Ecto neural progenitor cell (in vitro differentiated cells): ENCODE measurements at places on chromosomes 1 and 21.

DNA sequence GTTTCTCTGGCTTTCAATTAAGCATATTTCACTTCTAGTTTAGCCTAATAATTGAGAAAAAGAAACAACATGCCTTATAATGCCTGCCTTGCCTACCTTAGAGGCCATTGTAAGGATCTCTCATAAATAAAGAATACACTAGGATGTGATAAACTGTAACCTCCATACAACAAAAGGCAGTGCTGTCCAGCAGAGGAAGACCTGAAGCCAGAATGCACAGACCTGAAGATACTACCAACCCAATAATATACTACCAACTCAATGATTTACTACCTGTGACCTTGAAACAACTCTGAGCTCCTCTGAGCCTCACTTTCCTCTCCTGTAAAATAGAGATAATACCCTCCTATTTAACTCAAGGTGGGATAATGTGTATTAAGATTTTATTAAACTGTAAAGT, 361.3 kb downstream of the TTLL7 start:
- no peak for DNase-seq

DNA sequence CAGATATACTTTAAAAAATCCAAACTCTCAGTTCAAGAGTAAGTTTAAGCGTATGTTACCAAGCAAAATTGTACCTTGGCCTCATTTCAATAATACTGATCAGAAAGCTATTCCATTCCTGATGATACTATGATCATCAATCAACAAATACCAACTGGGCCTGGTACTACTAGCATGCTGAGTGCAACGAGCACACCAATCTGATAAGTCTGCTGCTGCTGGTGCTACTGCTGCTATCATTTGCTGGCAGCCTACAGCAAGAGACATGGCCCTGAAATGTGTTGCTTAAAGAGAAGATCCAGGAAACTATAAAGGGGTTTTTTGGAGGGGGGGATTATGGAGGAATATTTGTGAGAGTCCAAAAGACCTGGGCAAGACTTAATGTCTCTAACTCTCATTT, 39.7 kb downstream of the NME7 start:
- no peak for DNase-seq

- no peak for DNase-seq
Measured at GRCh38 chr1:210340311-210340710, 11.6 kb downstream of the HHAT start.

DNA sequence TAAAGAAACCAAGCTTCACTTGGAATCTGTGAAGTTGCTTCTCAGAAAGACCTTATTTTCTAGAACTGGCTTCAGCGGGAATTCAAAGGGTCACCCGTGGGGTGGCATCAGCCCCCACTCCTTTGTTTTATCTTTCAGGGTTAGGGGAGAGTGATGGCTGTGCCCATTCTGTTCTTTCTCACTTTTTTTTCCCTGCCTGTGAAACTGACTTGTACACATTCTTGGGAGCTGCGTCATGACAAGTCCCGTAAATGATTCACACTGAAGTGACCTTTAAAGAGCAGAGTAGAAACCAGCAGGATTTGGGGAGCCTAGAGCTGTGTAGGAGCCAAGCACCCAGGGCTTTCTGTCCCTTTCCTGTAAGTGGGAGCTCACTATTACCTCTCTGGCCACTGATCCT, 43.8 kb downstream of the SLC44A3 start:
- DNase-seq = no peak

DNA sequence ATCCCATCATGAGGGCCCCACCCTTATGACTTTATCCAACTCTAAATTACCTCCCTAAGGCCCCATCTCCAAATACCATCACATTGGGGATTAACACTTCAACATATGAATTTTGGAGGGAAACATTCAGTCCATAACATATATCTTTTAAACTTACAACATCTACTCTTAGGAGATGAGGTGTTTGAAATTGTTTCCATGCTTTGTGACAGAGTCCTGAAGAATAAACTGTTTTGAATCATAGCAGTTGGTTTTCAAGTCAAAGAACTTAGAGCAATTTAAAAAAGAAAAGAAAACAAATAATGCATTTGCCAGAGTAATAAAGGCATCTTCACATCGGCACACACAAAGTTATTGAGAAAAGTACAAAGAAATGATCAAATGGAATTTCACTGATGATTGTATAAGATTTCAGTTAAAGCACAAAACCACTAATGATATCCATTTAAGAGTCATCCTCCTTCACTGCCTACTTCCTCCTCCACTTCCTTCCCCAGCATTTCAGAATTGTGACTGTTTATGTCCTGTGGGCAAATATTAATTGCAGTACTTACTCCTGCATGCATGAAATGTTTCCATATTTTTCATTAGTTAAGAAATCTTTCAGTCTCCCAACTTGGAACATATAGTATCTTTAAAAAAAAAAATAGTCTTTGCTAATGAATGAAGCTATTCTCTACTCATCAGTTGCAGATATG, 202.0 kb downstream of the LRRC40 start:
- no peak for DNase-seq

- DNase-seq = no peak
Measured at GRCh38 chr1:26545969-26546323, 16.4 kb downstream of the RPS6KA1 start.

DNA sequence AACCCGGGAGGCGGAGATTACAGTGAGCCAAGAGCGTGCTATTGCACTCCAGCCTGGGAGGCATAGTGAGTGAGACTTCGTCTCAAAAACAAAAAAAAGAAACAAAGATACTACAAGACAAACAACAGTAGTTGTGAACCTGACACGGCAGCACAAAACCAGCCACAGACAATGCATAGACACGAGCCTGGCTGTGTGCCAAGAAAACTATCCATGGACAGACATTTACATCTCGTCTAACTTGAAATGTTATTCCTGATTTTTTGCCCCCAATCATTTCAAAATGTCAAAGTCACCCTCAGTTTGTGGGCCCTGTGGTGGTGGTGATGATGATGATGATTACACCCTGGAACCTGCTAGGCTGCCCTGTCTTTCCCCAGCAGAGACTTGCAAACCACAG, 6.3 kb downstream of the KLHL21 start:
- no peak for DNase-seq

- DNase-seq = peak; percentile 67
Measured at GRCh38 chr1:38073534-38074301, 27.1 kb upstream of the POU3F1 start.

DNA sequence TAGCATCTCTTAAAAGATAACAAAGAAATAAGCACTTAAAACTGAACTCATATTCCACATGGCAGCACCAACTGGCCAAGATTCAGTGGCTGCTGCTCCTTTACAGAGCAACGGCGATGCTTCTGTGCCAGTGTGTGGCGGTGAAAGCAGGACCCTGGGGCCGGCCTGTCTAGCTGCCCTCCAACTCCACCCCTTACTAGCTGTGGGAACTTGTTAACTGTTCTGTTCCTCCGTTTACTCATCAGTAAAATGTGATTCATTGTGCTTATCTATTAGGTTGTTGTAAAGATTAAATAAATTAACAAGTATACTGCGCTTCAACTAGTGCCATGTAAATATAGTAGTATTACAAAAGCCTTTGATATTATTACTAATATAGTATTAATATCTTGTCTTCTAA, 133.2 kb downstream of the GDAP2 start:
- no peak for DNase-seq

DNA sequence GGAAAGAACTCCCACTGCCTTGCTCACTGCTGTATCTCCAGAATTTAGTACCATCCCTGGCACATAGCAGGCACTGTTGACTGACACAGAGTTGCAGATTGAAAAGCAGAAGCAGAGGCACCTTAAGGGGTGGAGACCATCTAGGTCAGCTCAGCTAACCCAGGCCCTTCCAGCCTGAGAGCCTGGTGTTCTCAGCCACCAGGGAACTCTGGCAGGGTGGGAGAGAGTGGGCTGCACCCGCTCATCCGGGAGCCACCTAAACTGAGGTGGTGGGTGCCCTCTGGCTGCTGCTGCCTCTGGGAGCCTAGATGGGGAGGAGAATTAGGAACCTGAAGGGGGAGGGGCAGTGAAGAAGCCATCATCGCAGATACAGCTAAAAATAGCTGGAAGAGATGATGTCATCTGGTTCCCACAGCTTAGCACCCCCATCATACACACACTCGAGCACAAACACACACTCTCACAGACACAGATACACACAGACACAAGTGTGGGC, 1.5 kb upstream of the TSPAN1 start:
- no peak for DNase-seq

- no peak for DNase-seq
Measured at GRCh38 chr21:43825242-43825935, 36.0 kb downstream of the RRP1 start.

DNA sequence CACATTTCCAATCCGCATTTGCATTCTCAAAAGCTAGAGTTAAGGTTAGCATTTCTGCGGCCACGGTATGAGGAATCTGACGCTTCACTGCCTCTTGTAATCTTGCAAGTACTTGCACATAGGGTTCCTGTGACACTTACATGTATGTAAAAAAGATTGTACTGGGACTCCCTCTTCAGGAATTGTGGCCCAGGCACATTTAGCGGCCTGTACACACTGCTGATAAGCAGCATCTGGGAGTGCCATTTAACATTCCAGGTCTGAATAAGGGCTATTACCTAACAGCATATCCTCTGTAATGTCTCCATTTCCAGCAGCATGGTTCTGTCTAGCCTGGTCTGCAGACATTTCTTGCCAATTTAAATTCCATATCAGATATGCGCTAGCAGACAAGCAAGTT, 75.7 kb downstream of the AXDND1 start:
- DNase-seq = no peak

- no peak for DNase-seq
Measured at GRCh38 chr1:79264975-79265818, 258.7 kb upstream of the ADGRL4 start.

DNA sequence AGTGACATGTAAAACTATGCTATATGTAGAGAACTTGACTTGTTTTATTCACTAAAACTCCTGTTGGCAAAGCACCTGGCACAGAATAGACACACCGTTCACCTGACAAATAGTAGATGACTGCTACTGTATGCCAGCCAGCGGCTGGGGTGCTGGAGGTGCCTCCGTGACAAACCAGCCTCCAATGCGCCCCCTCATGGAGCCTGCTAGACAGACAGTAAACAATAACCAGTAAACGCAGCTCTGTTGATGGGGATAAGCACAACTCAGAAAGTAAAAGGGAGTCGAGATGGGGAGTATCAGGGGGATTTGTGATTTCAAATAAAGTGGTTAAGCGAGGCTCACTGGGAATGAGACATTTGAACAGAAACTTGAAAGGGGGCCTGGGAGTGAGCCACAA, 107.2 kb downstream of the PRDM2 start:
- DNase-seq = peak; percentile 69

DNA sequence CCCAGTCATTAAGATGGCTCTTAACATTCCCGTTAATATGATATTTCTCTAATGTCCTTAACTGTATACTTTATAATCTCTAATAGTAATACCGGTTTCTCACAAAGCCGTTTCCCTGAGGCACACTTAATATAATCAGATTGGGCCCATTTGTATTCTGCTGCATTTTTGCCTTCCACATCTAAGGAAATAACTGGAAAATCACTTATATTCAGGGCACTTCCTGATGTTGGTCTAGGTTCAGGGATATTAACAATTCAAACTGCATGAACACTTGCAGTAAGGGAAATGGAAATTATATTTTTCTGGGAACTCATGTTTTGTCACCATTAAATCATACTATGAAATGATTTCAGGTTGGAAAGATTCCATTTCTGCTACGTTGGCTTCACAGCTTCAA, 119.8 kb downstream of the TPR start:
- DNase-seq = no peak

GRCh38 chr1:14694589-14694988, 96.1 kb downstream of the KAZN start:
- DNase-seq = no peak

DNA sequence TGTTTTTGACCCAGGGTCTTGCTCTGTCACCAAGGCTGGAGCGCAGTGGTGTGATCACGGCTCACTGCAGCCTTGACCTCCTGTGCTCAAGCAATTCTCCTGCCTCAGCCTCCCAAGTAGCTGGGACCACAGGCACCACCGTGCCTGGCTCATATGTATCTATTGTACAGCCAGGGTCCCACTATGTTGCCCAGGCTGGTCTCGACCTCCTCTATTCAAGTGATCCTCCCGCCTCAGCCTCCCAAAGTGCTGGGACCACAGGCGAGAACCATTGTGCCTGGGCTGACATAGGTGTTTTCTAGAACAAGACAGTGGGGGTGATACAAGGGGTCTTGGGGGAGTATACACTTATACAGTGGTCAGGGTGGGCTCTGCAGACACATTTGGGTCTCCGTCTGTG, 17.5 kb downstream of the FTCD start:
- DNase-seq = no peak

GRCh38 chr21:40613546-40614030, 233.4 kb downstream of the DSCAM start:
- no peak for DNase-seq

DNA sequence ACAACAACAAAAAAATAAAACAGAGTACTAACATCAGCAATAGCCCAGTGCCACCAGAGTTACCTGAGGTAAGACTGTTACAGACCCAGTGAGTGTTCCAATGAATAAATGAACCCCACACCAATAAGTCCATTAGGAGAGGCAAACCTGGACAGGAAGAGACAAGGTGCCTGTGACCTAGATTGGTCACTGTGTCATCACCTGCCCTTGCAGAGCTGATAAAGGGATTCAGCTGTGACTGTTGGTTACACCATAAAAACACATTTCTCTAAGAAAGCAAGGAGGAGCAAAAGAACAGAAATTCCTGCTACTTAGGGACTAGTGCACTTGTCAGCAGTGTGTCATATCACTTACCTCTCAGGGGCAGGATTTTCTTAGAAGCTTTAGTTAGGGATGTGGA, 37.5 kb downstream of the CD2 start:
- DNase-seq = no peak

- DNase-seq = no peak
Measured at GRCh38 chr1:21058035-21058793, 118.5 kb downstream of the EIF4G3 start.

DNA sequence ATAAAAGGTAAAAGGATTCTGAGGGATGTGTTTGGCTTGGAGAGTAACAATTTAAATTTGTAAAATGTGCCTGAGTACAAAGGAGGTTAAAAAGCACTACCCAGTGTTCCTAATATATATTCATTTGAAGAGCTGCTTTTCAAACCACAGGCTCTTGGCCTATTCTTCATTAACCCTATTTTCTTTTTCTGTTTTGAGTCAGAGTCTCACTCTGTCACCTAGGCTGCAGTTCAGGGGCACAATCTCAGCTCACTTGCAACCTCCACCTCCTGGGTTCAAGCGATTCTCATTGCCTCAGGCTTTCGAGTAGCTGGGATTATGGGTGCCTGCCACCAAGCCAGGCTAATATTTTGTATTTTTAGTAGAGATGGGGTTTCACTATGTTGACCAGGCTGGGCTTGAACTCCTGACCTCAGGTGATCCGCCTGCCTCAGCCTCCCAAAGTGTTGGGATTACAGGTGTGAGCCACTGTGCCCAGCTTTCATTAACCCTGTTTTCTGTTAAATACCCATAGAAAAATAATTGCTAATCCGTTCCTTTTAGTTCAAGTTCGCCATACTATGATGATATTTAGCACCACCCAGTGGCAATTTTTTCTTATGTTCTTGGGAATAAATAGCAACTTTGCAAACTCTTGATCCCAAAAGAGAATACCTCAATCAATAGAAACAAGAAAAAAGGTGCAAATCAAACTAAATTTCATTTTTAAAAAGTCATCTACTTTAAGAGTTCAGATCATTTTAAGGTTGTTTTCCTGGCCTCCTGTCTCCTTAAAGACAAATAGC, 30.5 kb downstream of the ZBTB8OS start:
- DNase-seq = no peak

GRCh38 chr1:32887623-32888022, 1.3 kb downstream of the HPCA start:
- DNase-seq = no peak

- DNase-seq = no peak
Measured at GRCh38 chr1:36783475-36783874, 250.8 kb downstream of the GRIK3 start.

GRCh38 chr1:94180650-94181049, 56.7 kb downstream of the ARHGAP29 start:
- no peak for DNase-seq
